ENCODE measurements at places on chromosomes 2 and 18.

- no peak for DNase-seq
Measured at GRCh38 chr2:216615298-216616082, 17.7 kb upstream of the IGFBP2 start.

GRCh38 chr2:195477996-195478382 lies 179.0 kb upstream of the SLC39A10 start:
- no peak for DNase-seq

DNA sequence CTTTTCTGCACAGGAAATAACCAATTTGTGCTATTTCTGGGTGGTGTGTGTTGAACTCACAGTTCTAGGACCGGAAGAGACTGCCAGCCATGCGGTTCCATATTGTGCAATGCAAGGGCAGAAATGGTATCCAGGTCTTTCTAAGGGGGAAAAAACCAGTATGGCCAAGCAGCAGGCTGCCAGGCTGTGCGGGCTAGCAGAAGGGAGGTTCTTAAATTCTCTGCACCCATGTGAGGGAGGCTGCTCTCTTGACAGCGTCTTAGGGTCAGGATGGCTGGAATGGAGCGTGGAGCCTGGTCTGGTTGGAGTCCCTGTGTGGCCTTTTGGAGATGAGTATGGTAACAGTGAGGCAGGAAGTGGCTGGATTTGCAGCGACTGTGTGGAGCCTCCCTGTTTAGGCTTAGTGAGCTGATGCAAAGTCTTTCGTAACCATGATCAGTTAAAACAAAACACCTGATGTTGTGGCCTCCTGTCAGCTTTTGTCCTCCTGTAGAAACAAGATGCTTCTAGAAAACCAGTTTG lies 52.6 kb downstream of the NCK2 start:
- DNase-seq = no peak

- no peak for DNase-seq
Measured at GRCh38 chr18:55654986-55655385, 67.0 kb upstream of the TCF4 start.

DNA sequence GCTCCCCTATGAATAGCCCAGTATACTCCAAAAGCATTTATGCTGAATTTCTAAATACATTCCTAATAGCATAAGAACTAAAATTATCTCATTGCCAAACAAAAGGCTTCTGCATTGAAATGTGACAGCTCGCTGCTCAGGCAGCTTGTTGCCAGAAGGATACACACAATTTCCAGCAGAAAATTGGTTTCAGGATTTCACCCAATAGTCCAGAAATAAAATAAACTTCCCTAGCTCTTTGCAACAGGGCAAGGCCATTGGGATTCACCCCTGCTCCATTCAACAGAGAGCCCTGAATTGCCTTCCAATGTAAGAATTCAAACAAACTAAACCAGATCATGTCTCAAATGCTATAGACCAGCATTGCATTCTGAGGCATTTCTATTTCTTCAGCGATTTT lies 70.7 kb downstream of the RBM43 start:
- DNase-seq = no peak

DNA sequence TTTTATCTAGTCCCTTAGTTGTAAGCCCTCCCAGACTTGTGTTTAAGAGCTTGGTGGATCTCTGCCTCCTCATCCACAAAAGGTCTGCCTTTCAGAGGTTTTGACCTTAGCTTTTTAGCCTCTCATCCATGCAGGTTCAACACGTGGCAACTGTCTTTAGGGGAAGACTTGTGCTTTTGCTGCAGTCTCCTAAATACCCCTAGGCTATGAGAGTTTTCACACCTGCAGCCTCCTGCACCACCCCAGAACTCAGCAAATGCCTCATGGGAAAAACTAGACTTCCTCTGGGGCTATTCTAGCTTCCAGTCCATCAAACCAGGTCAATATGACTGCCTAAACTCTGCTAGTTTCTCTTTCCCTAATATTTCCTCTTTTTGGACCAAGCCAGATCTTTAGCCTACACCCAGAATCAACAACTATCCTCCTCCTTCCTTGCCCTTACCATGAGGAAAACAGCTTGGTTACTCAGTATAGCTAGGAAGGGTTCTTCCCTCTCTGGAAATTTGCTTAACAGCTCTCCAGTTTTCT lies 132.3 kb upstream of the RIOK3 start:
- no peak for DNase-seq

- DNase-seq = no peak
Measured at GRCh38 chr2:168545439-168546082, 89.5 kb downstream of the CERS6 start.

GRCh38 chr18:62437235-62438017 lies 85.4 kb upstream of the ZCCHC2 start:
- no peak for DNase-seq

- DNase-seq = no peak
Measured at GRCh38 chr18:24601585-24601984, 141.1 kb downstream of the HRH4 start.

DNA sequence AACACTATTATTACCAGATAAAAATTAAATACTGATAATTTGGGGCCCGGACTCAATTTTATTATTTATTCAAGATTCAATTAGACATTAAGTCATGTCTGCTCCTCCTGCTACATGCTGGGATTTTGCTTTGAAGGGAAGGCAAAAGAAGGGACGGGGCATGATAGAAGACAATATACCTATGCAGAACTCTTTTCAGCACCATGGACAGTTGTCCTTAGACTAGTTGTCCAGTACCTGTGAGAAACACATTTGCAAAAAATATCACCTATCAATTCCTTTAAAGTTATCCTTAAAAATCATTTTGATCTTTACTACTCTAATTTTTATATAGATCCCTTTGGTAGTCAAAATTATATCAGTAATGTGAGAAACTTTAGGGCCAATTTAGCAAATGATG lies 100.2 kb upstream of the SULT1C3 start:
- no peak for DNase-seq

DNA sequence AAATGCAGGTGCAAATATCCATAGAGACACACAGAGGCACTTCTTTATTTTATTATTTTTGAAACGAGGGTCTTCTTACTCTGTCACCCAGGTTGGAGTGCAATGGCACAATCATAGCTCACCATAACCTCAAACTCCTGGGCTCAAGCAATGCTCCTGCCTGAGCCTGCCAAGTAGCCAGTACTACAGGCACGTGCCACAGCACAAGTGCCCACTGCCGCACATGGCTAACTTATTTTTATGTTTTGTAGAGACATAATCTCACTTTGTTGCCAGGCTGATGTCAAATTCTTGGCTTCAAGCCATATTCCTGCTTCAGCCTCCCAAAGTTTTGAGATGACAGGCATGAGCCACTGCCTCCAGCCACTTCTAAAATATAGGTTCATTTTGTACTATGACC lies 537.6 kb downstream of the THSD7B start:
- no peak for DNase-seq

GRCh38 chr18:12325726-12326245 lies 17.7 kb downstream of the TUBB6 start:
- no peak for DNase-seq

DNA sequence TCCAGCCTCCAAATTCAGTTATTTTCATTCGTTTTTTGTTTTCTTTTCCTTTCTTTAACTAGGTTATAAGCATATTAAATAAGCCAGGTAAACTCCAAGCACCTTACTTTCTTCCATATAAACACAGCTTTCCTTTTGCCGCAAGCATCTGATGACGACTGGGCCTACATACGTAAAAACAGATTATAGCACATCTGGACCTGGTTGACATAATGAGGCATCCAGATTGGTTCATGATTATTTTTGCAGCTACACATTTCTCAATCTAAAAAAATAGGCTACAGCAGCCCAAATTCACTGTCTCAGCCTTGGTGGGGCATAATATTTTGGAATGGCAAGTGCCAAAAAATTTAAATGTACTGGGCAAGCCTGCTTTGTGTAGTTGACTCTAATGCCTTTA lies 7.7 kb downstream of the CYP1B1 start:
- DNase-seq = no peak

DNA sequence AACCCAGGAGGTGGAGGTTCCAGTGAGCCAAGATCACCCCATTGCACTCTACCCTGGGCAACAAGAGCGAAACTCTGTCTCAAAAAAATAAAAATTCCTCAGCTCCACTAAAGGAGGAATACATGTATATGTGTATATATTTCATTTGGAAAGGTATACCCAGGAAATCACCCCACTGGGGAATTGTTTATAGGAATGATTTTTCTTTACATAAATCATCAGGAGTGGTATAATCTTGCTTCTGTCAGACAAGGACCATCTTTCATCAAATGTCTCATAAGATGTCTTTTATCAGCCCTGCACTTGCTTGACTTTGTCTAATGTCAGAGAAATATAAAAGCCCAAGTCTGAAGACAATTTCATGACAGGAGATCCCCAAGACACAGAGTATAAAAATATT lies 709.1 kb downstream of the LRRTM4 start:
- no peak for DNase-seq

DNA sequence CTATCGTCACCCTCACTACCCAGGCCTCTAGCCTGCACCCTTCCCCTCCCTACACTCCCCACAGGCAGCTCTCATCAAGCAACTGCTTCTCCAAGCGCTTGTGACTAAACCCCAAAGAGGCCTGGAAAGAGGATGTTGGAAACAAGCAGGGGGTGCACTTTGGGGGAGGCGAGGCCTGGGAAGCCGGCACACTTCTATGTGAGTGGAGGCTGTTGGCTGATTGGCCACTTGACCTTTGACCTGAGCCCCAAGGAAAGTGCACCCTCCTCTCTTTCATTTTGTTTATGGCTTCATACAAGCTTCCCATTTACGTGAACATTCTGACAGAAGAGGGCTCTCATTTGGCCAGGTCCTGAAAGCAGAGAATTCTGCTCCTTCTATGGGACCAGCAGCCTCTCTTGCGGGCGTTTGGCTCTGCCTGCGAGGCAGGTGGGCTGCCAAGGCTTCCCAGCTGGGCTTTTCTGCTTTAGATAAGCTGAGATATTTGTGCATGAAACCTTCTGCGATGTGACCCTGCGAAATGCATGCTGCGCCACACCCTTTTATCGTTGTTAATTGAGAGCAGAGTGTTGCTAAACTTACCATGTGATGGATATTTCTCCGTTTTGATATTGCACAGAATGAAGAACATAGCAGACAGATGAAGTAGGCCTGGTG lies 134.8 kb upstream of the NCK2 start:
- no peak for DNase-seq
